Glomerular endothelial cell (primary cell): ENCODE measurements at places on chromosomes 7 and 10. TPM values are rescaled to one million over a fixed set of nuclear protein-coding genes. Genes with fewer than 3 reads are reported as not detected.

Gene CTAGE8
- not detected in 2 replicates for total RNA-seq

Gene MRC1
- 10.6 and 23.8 TPM in 2 replicates for total RNA-seq

Gene ZNF862
- total RNA-seq, result 9.5 and 18.1 TPM in 2 replicates

Gene CCDC172
- not detected in 2 replicates for total RNA-seq

Gene CHN2
- 6.9 and 7.0 TPM in 2 replicates for total RNA-seq

Gene VAX1
- total RNA-seq, result not detected in 2 replicates

Gene PKD2L1
- not detected in 2 replicates for total RNA-seq

Gene SEMA3C
- total RNA-seq, result 8.6 and 13.1 TPM in 2 replicates

Gene FOXI2
- total RNA-seq, result not detected in 2 replicates

Gene MSMB
- not detected in 2 replicates for total RNA-seq

Gene DYDC2
- total RNA-seq, result not detected in 2 replicates

Gene INHBA
- 20.2 and 53.6 TPM in 2 replicates for total RNA-seq

Gene ACBD7
- 1.4 TPM in 1 of 2 replicates, not detected in the other for total RNA-seq

Gene MNX1
- 0.10 TPM in 1 of 2 replicates, not detected in the other for total RNA-seq

Gene WDR86
- 1.5 and 4.3 TPM in 2 replicates for total RNA-seq

Gene LRRC18
- total RNA-seq, result not detected in 2 replicates

Gene TBX20
- 0.39 TPM in 1 of 2 replicates, not detected in the other for total RNA-seq

Gene ZNF92
- total RNA-seq, result 4.0 and 11.0 TPM in 2 replicates

Gene NEUROG3
- total RNA-seq, result not detected in 2 replicates

Gene CCDC3
- total RNA-seq, result 1.2 and 1.8 TPM in 2 replicates

Gene PLAC9
- 0.93 TPM in 1 of 2 replicates, not detected in the other for total RNA-seq

Gene SEC61G
- total RNA-seq, result 345 and 495 TPM in 2 replicates

Gene CPVL
- total RNA-seq, result 2.1 and 6.3 TPM in 2 replicates

Gene OPN1SW
- total RNA-seq, result not detected in 2 replicates

Gene CRYGN
- total RNA-seq, result not detected in 2 replicates

Gene PALS2
- total RNA-seq, result 4.6 and 6.3 TPM in 2 replicates

Gene SGCE
- total RNA-seq, result 87.5 and 93.9 TPM in 2 replicates

Gene FBXO24
- total RNA-seq, result not detected in 2 replicates

Gene PIP
- not detected in 2 replicates for total RNA-seq

Gene IFIT1B
- not detected in 2 replicates for total RNA-seq

Gene NPFFR1
- total RNA-seq, result not detected in 2 replicates

Gene CALU
- 339 and 416 TPM in 2 replicates for total RNA-seq

Gene CFAP43
- total RNA-seq, result 0.10 and 0.18 TPM in 2 replicates

Gene LEP
- total RNA-seq, result not detected in 2 replicates

Gene SNX10
- 2.5 and 7.2 TPM in 2 replicates for total RNA-seq

Gene LIPF
- total RNA-seq, result 0.18 TPM in 1 of 2 replicates, not detected in the other

Gene ASB10
- total RNA-seq, result not detected in 2 replicates

Gene PLCE1
- 0.19 and 0.29 TPM in 2 replicates for total RNA-seq

Gene KLF14
- not detected in 2 replicates for total RNA-seq

Gene BPGM
- total RNA-seq, result 12.4 and 23.7 TPM in 2 replicates

Gene LIPM
- not detected in 2 replicates for total RNA-seq

Gene C10orf67
- not detected in 2 replicates for total RNA-seq

Gene SEMA3D
- 0.68 and 1.5 TPM in 2 replicates for total RNA-seq

Gene GALNT17
- not detected in 2 replicates for total RNA-seq
